Naive thymus-derived CD8-positive, alpha-beta T cell (primary cell): ENCODE measurements at places on chromosomes 1 and 21.

- H3K4me1 ChIP-seq, result peaks cover 53% of the 10 kb centered on the region
- H3K4me3 ChIP-seq, result peak overlapping the region; percentile 71
- no peak for DNase-seq
- H3K36me3 ChIP-seq, result no peaks in the 10 kb centered on the region
- peak overlapping the region; percentile 90 for H3K27ac ChIP-seq
Measured at GRCh38 chr1:160427625-160428024, 27.3 kb downstream of the VANGL2 start.

GRCh38 chr1:222288053-222288452 lies 259.9 kb downstream of the HHIPL2 start:
- H3K27ac ChIP-seq, result no peak overlapping the region
- no peak overlapping the region for H3K4me3 ChIP-seq
- H3K4me1 ChIP-seq, result peaks cover 2% of the 10 kb centered on the region
- peaks cover 4% of the 10 kb centered on the region for H3K36me3 ChIP-seq
- DNase-seq, result no peak

- H3K4me1 ChIP-seq, result no peaks in the 10 kb centered on the region
- H3K27me3 ChIP-seq, result no peaks in the 10 kb centered on the region
Measured at GRCh38 chr1:183834568-183834967, 29.6 kb downstream of the RGL1 start.

DNA sequence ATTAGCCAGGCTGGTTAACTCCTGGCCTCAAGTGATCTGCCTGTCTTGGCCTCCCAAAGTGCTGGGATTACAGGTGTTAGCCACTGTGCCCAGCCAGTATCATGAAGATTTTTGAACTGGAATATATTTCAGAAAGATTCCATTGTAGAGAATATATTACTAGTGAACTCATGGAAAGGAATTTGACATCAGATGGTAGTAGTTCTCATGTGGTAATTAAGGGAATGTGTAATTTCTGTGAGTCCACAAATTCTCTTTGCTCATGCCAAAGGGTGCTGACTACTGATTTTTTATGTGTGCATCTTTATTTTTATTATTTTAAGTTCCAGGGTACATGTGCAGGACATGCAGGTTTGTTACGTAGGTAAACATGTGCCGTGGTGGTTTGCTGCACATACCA lies 10.4 kb downstream of the DTL start:
- H3K4me1 ChIP-seq, result no peaks in the 10 kb centered on the region
- H3K4me3 ChIP-seq, result no peak overlapping the region
- peaks cover under 1% of the 10 kb centered on the region for H3K27me3 ChIP-seq
- DNase-seq, result no peak

GRCh38 chr1:181184621-181185020 lies 96.1 kb downstream of the IER5 start:
- no peak overlapping the region for H3K4me3 ChIP-seq
- no peaks in the 10 kb centered on the region for H3K36me3 ChIP-seq
- H3K27me3 ChIP-seq, result peaks cover 26% of the 10 kb centered on the region
- DNase-seq, result no peak

- H3K27me3 ChIP-seq, result no peaks in the 10 kb centered on the region
- no peak overlapping the region for H3K27ac ChIP-seq
Measured at GRCh38 chr1:246151796-246152434, 355.2 kb downstream of the SMYD3 start.

- H3K27me3 ChIP-seq, result no peaks in the 10 kb centered on the region
- H3K4me1 ChIP-seq, result peaks cover 17% of the 10 kb centered on the region
- no peak overlapping the region for H3K27ac ChIP-seq
- H3K4me3 ChIP-seq, result no peak overlapping the region
- peaks cover 3% of the 10 kb centered on the region for H3K36me3 ChIP-seq
Measured at GRCh38 chr1:170149241-170149640, 3.5 kb downstream of the NTMT2 start.

GRCh38 chr1:106962591-106962990 lies 93.9 kb upstream of the PRMT6 start:
- H3K27ac ChIP-seq, result no peak overlapping the region
- peaks cover 4% of the 10 kb centered on the region for H3K27me3 ChIP-seq
- no peaks in the 10 kb centered on the region for H3K36me3 ChIP-seq
- no peak for DNase-seq
- no peak overlapping the region for H3K4me3 ChIP-seq

DNA sequence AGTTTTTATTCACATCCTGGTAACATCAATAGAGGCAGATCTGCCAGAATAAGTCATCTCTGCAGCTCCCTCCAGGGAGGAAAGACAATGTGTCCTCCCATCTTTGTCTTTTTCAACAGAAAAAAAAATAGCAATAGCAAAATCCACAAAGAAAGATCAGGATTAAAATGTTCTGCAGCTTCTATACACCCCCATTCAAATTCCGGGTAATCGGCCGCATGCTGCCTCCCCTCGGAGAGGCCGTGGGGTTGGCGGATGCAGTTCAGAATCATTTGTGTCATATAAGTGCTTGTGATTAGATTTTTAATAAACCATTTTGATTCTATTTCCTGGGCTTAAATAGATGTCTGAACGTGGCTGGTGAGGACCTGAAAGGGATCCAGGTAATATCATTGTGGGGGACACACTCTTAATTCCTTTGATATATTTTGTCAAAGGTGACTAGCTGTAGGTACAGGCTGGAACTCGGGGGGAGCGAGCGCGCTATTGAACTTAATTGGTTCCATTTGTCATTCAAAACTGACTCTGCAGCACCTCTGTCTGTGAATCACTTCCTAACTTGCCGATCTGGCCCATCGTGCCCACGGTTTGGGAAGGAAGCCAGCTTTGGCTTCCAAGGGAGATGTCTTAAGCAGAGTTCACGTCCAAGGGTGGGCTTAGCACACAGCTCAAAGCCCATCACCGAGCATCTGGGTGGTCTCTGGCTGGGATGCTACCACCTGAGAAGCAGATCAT lies 85.6 kb upstream of the ARHGEF16 start:
- DNase-seq, result no peak
- no peaks in the 10 kb centered on the region for H3K36me3 ChIP-seq
- H3K4me1 ChIP-seq, result peaks cover 11% of the 10 kb centered on the region
- H3K27me3 ChIP-seq, result no peaks in the 10 kb centered on the region
- no peak overlapping the region for H3K27ac ChIP-seq

DNA sequence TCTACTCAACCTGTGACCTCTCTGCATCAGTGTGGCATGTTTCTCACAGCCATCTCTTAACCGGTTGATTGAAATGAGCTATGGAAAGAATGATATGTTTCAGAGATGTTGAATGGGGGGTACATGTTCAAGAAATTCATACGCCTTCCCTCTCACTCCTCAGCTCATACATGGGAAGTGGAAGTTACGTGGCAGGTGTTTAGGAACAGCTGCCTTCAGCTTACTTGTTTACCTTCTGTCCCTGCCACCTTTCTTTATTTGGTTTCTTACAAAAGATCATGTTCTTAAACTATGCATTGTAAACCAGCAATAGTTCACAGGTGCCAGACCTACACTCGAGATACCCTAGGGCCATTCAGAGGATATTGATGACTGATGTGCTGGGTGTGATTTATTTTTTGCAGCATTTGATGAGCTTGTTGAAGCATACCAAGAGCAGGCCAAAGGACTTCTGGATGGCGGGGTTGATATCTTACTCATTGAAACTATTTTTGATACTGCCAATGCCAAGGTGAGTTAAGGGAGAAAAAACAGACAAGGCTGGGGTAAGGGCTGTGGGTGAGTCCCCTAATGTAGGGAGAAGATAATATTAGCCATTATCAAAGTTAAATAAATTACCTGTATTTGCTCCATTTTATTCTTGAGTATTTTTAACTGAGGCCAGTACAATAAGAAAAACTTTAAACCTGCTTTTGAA lies 17.4 kb downstream of the MTR start:
- no peaks in the 10 kb centered on the region for H3K27me3 ChIP-seq
- H3K36me3 ChIP-seq, result peaks cover 43% of the 10 kb centered on the region
- H3K4me1 ChIP-seq, result peaks cover 5% of the 10 kb centered on the region
- DNase-seq, result no peak
- H3K4me3 ChIP-seq, result no peak overlapping the region

- peaks cover 8% of the 10 kb centered on the region for H3K27me3 ChIP-seq
- no peak for DNase-seq
- H3K4me1 ChIP-seq, result peaks cover 10% of the 10 kb centered on the region
- no peak within 1 kb of the TSS for H3K27ac ChIP-seq
Measured at GRCh38 chr1:109306832-109307273, at the start of gene MYBPHL. MYBPHL (minus strand) TSS chr1:109307011; CDS start chr1:109306991, 20 bp downstream.

- H3K36me3 ChIP-seq, result no peaks in the 10 kb centered on the region
- H3K4me3 ChIP-seq, result no peak overlapping the region
- H3K4me1 ChIP-seq, result peaks cover 14% of the 10 kb centered on the region
- H3K27ac ChIP-seq, result no peak overlapping the region
- H3K27me3 ChIP-seq, result peaks cover 18% of the 10 kb centered on the region
Measured at GRCh38 chr21:42115136-42115683, 44.1 kb downstream of the UMODL1 start.

- H3K4me3 ChIP-seq, result no peak overlapping the region
- no peaks in the 10 kb centered on the region for H3K4me1 ChIP-seq
- no peak overlapping the region for H3K27ac ChIP-seq
Measured at GRCh38 chr1:98404866-98405265, 256.7 kb upstream of the SNX7 start.

DNA sequence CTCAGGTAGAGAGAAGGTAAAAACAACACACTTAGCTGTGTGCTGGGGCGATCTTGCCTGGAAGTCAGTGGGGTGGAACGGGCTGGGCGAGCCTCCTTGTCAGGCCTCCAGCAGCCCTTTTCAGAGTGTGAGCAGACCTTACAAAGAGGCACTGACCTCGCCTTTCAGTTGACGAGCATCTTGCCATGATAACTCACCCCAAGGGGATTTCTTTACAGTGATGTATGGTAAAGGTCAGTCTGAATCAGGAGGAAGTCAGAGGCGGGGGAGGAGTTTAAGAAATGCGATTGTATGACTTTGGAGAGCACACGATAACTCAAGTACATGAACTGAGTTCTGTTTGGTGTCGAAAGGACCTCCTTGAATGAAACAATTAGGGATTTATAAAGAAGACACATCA lies 326.5 kb upstream of the PROX1 start:
- no peak for DNase-seq
- peaks cover 4% of the 10 kb centered on the region for H3K27me3 ChIP-seq
- H3K36me3 ChIP-seq, result no peaks in the 10 kb centered on the region
- H3K27ac ChIP-seq, result no peak overlapping the region

- no peaks in the 10 kb centered on the region for H3K27me3 ChIP-seq
- H3K4me1 ChIP-seq, result no peaks in the 10 kb centered on the region
- H3K27ac ChIP-seq, result no peak overlapping the region
- H3K4me3 ChIP-seq, result no peak overlapping the region
- DNase-seq, result no peak
- H3K36me3 ChIP-seq, result peaks cover 13% of the 10 kb centered on the region
Measured at GRCh38 chr1:10149231-10149630, 61.1 kb upstream of the KIF1B start.

- no peak overlapping the region for H3K27ac ChIP-seq
- no peak for DNase-seq
- no peaks in the 10 kb centered on the region for H3K4me1 ChIP-seq
Measured at GRCh38 chr1:95309031-95309471, 75.0 kb downstream of the RWDD3 start.

GRCh38 chr1:184359909-184360308 lies 26.9 kb upstream of the C1orf21 start:
- peaks cover 20% of the 10 kb centered on the region for H3K27me3 ChIP-seq
- H3K4me1 ChIP-seq, result no peaks in the 10 kb centered on the region
- DNase-seq, result no peak
- no peak overlapping the region for H3K4me3 ChIP-seq

- no peak for DNase-seq
- no peak overlapping the region for H3K27ac ChIP-seq
- H3K4me1 ChIP-seq, result no peaks in the 10 kb centered on the region
- no peaks in the 10 kb centered on the region for H3K36me3 ChIP-seq
- no peak overlapping the region for H3K4me3 ChIP-seq
Measured at GRCh38 chr1:41481109-41481775, 3.2 kb downstream of the EDN2 start.
